ENCODE measurements at places on chromosomes 12 and 14.

DNA sequence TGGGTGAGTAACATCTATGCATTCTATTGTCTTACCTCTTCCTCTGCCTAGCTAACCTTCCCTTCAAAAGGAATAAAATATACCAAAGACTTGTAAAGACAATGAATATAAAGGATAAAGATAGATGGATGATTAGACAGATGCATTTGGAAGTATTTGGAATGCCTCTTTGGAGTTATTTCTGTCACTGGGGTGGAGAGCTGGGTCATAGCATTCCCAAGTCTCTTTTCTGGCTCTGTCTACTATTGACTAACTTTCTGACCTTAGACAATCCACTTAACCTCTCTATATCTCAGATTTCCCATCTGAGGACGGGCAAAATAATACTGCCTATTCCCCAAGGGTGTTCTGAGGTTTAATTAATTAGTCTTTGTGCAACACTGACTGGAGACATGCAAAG is 517.4 kb downstream of the DIO2 start:
- no peak for DNase-seq

GRCh38 chr12:99978152-99978551 is 6.6 kb downstream of the ANKS1B start:
- DNase-seq: no peak

- DNase-seq: no peak
Measured at GRCh38 chr14:104887623-104888488, 22.8 kb downstream of the CEP170B start.

- no peak for DNase-seq
Measured at GRCh38 chr14:71290960-71291466, 383.8 kb downstream of the PCNX1 start.

- peak; percentile 8 for DNase-seq
Measured at GRCh38 chr12:107288414-107289127, 195.2 kb upstream of the CRY1 start.

Data from brain (organoid and tissue), 16 donors.